ENCODE measurements at places on chromosomes 16 and 17. TPM values are rescaled to one million over a fixed set of nuclear protein-coding genes. Genes with fewer than 3 reads are reported as not detected.

CES4A gene
- 5.0 TPM for total RNA-seq

CLDN6 gene
- not detected for total RNA-seq

SEPTIN1 gene
- total RNA-seq: 0.11 TPM

ITGA3 gene
- total RNA-seq: 84.3 TPM

ZNF469 gene
- total RNA-seq: 7.8 TPM

PYDC1 gene
- not detected for total RNA-seq

MYH1 gene
- not detected for total RNA-seq

CES3 gene
- not detected for total RNA-seq

DCTN5 gene
- 55.9 TPM for total RNA-seq

NLRC5 gene
- 20.6 TPM for total RNA-seq

AXIN1 gene
- 15.1 TPM for total RNA-seq

TLCD3B gene
- total RNA-seq: 0.11 TPM

ALOX12B gene
- not detected for total RNA-seq

TMED6 gene
- 0.22 TPM for total RNA-seq

EVPL gene
- total RNA-seq: 0.11 TPM

SLC12A3 gene
- not detected for total RNA-seq

IRX6 gene
- 2.4 TPM for total RNA-seq

OR3A3 gene
- total RNA-seq: not detected

NHLRC4 gene
- total RNA-seq: 0.65 TPM

TVP23B gene
- total RNA-seq: 66.0 TPM

ORC6 gene
- 6.3 TPM for total RNA-seq

SPECC1 gene
- total RNA-seq: 96.2 TPM

CCDC40 gene
- 2.7 TPM for total RNA-seq

HAS3 gene
- 12.3 TPM for total RNA-seq

SPATA33 gene
- 3.1 TPM for total RNA-seq

ACSM2A gene
- not detected for total RNA-seq

PDE6G gene
- 0.54 TPM for total RNA-seq

HNF1B gene
- total RNA-seq: not detected

CACNG5 gene
- not detected for total RNA-seq

HES7 gene
- total RNA-seq: not detected

TBC1D26 gene
- 0.11 TPM for total RNA-seq

Measured in articular chondrocyte of knee joint (primary cell).